ENCODE measurements at places on chromosomes 13 and 19.

DNA sequence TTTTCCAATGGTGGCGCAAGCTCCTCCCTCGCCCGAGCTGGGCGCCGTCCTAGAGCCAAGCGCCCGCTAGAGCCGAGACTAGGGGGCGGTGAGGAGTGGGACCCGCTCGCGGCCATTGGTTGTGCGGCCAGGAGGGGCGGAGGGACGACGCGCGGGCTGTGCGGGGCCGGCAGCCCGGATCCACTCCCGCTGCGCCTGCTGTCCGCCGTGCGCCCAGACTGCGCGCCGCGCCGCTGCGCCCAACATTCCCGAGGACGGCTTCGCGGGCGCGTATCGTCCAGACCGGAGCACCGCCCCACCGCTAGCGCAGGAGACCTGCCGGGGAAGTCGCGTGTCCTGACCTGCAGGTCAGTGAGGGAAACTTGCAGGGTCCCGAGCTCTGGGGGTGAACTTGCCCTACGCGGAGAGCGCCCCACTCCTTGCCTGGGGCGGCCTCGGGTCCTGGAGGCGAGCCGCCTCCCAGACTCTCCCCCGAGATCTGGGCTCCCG is at the start of gene SERTM1:
TSS of gene SERTM1 (plus strand) at position 183 of the 489 bp plus-strand sequence. CDS start 21,059 bp downstream, outside the sequence.
- DNase-seq: no peak

DNA sequence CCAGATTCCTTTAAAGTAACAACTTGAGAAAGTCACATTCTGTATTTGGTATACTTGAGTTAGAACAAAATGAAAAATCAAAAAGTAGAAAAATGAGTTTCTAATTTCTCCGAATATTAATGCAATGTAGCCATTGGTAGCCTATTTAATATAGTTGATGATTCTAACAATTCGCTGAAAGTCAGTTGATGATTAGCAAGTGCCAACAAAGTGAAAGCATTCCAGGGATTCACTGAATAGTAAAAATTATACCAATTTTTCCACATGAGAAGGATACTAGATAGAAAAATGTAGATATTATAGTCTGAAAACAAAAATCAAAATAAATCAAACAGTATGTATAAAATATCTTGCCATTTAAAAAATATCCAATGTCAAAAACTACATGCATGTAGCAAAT is 117.2 kb downstream of the FREM2 start:
- no peak for DNase-seq

DNA sequence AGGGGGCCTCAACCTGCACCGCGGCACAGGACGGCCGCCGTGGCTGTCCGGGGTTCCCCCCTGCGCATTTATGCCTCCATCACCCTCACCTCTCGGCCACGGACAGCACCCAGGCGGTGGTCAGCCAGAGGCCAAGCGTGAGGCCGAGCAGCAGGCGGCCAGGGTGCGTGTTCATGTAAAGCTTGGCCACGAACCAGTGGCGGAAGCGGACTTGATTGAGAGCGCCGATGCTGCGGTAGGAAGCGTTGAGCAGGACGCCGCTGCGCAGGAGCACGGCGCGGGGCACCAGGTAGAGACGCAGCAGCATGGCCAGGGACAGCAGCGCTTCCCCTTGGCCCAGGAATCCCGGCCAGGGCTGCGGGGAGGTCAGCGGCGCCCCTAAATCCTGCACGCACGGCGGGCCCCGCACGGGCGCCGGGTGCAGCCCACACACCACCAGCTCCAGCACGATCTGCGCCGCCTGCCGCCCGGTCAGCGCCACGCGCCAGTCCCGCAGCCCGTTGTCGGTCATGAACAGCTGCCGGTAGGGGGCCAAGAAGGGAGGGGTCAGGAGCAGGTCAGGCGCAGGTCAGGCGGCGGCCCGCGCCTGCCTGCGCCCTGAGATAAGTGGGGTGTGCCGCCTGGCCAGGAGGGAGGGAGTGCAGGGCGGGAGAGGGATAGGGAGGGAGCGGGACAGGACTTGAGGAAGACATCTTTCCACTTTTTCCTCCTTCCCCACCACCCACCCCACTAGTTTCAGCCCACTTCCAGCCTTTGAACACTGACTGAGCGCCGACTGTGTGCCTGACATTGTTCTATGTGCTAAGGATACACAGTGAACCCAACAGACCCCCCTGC is 6.5 kb downstream of the KCNN4 start:
- DNase-seq: no peak

DNA sequence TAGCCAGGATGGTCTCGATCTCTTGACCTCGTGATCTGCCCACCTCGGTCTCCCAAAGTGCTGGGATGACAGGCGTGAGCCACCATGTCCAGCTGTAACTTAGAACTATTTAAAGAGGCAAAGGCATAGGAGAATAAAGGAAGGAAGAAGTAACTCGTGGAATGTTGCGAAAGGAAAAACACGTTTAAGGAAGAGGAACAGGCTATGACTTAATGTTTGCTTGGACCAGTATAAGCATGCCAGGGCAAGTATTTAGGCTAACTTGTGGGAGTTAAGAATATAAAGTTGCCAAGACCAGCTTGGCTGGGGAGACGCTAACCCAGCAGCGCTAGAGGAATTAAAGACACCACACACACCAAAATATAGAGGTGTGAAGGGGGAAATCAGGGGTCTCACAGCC is 33.5 kb downstream of the ZNF844 start:
- DNase-seq: no peak

GRCh38 chr13:79297128-79297527 is 108.9 kb downstream of the RBM26 start:
- DNase-seq: no peak

DNA sequence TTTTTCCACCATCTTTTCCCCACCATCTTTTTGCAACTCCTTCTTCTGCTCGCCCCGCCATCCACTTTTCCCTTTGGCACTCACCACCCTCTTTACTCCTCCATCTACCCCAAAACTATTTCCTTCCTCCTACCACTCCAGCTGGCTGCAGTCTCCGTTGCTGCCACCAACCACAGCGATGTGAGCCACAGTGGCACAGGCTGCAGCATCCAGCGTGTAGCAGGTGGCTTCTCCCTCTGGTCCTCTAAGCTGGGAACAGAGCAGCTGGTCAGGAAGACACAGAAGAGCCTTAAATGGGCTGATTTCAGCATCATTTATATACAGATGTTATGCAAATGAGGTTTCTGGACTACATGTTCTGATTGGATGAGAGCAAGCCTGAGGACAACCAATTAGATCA is 144.5 kb downstream of the TNFRSF19 start:
- DNase-seq: no peak

DNA sequence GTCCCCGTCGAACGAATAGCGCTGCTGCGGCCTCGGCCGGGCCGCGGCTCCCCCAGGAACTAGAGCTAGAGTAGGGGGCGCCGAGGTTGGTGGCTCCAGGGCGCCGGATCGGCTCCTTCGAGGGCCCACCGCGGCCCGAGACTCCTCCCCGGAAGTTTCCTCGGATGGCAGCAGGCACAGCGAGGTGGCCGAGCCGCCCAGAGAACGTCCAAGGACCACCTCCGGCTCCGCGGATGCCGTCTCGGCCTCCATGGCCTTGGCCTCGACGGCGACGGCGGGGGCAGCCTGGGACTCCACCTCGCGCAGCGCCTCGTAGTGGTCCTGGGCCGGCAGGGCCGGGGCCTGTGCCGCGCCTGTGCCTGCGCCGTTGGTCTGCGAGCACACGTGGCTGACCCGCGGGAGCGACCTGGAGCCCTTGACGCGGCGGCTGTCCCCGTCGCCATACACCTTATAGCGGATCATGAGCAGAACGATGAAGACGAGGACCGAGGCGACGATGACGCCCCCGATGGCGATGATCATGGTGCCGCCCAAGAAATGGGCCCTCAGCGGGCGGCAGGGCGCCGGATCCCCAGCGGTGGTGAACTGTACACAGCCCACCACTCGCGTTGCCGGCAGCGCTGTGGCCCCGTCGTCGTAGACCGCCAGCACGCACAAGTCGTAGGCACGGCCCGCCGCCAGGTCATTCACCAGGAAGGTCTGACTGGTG is 11.8 kb downstream of the IFNL1 start:
- no peak for DNase-seq

DNA sequence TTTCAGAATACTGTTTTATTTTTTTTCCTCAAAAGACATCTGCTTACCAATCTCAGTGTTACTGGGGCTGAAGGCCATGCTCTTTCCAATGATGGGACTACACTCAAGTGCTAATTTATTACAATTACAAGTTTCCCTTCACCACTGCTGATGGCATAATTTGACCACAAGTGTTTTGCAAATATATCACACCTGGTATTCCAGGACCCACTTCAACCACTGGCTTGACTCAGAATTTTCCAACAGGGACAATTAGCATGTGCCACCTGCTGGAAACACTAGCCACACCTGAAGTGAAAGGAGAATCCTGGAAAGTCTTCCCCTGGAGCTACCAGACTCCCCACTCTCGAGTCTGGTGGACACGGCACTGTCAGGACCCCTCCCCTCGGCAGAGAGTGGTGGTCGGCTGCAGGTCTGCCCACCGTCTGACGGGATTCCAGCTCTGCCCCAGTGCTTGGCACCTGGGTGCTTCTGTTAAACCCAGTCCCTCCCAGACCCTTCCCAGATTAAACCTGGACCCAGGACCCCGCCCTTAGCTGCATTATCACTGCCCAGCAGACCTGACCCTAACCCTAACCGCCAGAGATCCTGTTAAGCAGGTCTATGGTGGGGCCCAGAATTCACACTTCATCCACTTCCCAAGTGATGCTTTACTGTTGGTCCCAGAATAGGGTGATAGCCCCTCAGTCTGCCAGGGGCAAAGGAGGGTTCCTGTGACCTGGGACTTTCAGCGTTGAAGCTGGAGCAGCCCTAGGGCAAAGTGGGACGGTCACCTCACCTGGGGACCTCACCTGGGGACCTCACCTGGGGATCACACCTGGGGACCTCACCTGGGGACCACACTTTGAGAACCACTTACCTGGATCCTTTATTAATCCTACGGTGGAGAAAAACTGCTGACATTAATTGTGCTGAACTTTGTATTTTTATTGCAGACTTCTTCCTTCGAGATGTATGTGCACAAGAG is 17.6 kb upstream of the RASA3 start:
- DNase-seq: no peak

DNA sequence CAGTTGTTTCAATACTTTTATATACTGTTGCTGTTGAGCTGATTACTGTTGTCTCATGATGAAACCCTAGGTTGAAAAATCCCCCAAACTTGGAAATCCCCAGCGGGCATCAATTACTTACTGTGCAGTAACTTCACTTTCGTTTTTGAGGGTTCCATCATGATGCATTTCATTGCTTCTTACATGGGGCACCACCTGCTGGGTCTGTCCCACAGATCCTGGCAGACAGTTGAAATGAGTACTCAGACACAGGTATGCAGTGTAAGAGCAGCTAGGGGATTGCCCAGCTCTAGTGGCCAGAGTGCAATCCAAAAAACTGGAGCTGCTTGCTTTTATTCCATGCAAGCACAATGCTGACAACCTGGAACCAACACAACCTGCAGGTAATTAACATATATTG is 132.5 kb upstream of the ZNF91 start:
- DNase-seq: no peak

GRCh38 chr19:45046355-45046754 is 7.5 kb downstream of the CLASRP start:
- DNase-seq: no peak

DNA sequence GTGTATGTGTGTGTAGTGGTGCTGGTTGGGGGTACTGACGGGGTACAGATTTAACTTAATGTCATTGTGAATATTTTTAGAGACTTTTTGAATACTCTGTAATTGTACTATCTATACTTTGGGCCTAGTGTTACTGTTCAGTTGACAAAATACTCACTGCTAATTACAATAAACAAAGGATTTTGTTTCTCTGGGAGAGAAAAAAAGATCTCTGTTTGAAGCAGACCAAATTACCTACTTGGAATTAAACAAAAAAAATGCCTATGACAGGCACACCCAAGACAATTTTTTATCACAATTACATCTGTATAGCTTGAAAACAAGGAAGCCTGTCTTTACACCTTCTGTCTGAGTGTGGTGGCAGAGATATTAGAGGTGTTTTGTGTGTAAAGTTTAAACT is 45.1 kb downstream of the OLFM4 start:
- no peak for DNase-seq

GRCh38 chr13:59337070-59337469 is 826.7 kb downstream of the DIAPH3 start:
- DNase-seq: no peak

GRCh38 chr13:66462187-66462586 is 767.9 kb downstream of the PCDH9 start:
- no peak for DNase-seq

DNA sequence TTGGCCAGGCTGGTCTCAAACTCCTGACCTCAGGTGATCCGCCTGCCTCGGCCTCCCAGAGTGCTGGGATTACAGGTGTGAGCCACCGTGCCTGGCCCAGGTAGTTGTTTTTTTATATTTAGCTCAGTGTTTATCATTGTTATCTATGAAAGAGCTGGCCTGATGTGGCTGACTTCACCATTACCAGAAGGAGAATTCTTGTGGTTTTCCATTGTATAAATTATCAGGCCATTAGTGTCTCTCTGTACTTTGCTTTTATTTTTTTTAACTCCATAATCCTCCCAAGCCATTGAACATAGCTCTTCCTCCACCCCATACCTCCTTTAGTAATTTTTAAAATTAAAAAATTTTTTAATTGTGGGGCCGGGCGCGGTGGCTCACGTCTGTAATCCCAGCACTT is 24.2 kb downstream of the CERS4 start:
- DNase-seq: no peak

DNA sequence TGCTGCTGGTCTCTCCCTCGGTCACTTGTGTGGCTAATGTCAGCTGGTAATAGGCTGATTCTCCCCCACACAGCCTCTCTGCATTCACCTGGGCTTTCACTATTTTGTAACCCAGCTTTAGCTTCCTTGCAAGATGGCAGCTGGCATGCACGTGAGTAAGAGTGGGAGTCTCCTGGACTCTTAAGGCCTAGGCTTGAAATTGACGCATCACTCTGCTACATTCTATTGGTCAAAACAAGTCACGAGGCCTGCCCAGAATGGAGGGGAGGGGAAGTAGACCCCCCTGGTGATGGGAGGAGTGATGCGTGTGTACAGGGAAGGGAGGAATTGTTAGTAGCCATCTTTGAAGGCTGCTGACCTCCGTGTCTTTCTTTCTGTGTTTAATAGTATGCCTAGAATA is 24.9 kb upstream of the PNMA8B start:
- no peak for DNase-seq

GRCh38 chr13:86731987-86732386 is 932.8 kb upstream of the SLITRK6 start:
- no peak for DNase-seq

GRCh38 chr13:85366759-85367417 is 432.3 kb downstream of the SLITRK6 start:
- DNase-seq: no peak

DNA sequence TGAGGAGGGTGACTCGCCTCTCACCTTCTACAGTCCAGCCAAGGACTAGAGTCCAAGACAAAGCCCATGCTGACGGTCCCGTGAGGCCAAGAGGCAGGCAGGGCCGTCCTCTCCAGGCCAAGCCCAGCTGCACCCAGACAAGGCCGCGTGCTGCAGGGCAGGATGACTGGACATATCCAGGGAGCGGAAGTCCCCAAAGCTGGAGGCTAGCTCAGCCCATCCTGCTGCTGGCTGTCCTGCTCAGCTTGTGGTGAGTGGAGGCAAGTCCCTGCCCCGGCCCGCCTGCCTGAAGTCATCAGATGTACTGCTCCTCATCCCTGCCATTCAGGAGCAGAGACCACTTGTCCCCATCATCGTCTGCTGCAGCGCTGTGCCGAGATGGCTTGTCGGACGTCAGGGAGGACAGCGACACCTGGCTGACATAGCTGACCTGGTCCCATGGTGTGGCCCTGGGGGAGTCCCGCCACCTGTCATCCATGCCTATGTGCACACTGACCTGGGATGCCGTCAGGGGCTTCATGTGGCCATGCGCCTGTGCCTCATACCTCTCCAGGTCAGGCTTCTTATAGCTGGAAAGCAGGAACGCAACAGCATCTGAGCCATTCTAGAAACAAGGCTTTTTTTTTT is 72.8 kb downstream of the CCDC70 start:
- DNase-seq: no peak

Data from vagina (tissue), 2 donors.